ENCODE measurements at places on chromosomes 6 and 20.
A peak's percentile ranks its signal among the peaks of the same experiment; 100 is the strongest.

- DNase-seq, result no peak
These were observed 411 bp downstream of the DSN1 start for GRCh38 chr20:36773107-36773596.

DNA sequence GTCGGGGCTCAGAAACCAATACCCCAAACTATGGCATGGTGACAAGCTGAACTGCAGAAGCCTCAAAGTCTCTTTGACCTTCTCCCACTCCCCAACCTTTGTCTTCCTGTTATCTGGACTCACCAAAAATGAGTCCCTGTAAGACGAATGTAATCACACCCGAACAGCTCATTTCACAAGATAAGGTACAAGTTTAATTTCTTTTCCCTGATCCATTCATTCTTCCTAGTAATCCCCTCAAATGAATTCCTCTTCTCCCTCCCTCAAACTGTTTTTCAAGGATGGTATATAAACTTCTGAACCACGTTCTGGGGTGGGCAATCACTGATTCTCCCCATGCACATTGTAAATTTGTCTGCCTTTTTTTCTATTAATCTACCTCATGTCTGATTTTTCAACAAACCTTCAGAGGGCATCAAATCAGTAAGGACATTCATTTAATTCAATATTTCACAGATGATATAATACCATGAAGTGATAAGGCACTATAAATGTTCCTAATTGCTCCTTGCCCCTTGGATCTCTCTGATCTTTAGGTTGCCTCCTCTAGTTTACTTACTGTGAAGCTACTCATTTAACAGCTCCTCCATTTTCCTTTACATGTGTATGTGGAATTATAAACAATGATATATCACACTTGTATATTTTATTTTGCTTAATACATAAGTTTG lies 77.2 kb downstream of the OR2B2 start:
- DNase-seq, result no peak

GRCh38 chr6:143055213-143055612 lies 5.5 kb upstream of the AIG1 start:
- DNase-seq, result no peak

GRCh38 chr6:144353871-144354314 lies 68.8 kb downstream of the UTRN start:
- no peak for DNase-seq

DNA sequence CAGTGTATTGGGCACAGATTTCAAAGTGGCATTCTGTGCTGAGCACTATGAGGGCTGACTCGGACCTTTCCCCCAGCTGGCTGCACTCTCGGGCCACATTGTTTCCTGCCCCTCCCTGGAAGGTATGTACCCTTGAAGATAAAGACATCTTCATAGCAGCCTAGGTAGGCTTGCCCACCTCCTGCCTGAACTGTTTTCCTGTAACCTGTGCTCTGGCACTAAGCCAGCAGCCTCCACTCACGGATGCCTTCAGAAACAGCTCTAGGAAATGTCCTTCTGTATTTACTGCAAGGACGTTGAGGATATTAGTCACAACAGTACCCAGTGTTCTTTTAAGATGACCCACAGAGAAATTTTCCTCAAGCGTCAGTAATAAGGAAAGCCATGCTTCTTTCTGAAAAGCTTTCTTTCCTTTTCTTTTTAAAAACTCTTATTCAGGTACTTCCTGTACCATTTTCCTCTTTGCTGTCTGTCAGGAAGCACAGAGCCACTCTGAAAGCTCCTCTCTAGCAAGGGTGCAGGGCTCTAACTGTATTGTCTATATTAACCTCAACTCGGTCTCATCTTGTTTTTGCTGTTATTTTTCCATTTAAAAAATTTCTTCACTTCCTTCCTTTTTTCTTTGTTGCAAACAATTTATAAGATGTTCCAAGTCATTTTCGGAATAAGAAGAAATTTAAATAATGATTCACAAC lies 43.5 kb downstream of the TTI1 start:
- peak; percentile 85 for DNase-seq

Measured in mucosa of gallbladder (tissue), 1 donor.